ENCODE measurements at places on chromosomes 2 and 18.

DNA sequence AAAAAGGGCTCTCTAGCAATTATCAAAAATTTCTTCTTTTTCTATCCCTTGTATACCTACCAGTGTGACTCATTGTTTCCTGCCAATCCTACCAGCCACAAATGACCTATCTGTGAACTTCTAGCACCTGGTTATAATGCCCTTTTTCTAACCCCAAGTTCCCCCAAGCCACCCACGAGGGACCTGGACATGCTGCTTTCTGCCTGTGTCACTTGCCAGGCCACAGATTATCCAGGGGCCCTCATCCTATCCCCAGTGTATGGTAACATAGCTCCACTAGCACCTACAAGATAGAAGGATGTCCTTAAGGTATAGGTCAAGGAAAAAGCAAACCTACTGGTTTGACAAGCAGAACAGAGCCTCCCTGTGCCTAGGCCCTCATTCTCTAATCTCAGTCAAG lies 26.8 kb downstream of the AAK1 start:
- no peak for DNase-seq

- no peak for DNase-seq
Measured at GRCh38 chr2:167140767-167141166, 252.5 kb downstream of the XIRP2 start.

- DNase-seq = no peak
Measured at GRCh38 chr2:55771612-55772011, 78.0 kb upstream of the PNPT1 start.

GRCh38 chr18:13584825-13585224 lies 141.5 kb downstream of the FAM210A start:
- no peak for DNase-seq

DNA sequence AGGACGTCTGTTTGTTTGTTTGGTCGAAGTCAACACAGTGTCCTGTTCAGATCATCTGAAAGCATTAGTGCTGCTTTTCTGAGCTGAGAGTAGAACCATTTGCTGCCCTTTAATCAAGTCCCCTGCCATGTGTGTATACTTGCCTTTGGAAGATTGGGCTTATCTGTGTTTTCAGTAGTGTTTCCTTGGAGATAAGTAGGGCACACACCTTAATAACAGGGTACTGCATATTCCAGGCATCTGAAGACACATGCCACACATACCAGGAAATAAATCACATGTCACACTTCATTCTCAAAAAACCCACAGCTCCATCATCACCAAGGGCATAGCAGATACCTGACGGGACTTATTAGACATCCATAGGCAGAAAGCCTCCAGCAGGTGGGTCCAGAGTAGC lies 157.4 kb downstream of the SOX11 start:
- DNase-seq = no peak

DNA sequence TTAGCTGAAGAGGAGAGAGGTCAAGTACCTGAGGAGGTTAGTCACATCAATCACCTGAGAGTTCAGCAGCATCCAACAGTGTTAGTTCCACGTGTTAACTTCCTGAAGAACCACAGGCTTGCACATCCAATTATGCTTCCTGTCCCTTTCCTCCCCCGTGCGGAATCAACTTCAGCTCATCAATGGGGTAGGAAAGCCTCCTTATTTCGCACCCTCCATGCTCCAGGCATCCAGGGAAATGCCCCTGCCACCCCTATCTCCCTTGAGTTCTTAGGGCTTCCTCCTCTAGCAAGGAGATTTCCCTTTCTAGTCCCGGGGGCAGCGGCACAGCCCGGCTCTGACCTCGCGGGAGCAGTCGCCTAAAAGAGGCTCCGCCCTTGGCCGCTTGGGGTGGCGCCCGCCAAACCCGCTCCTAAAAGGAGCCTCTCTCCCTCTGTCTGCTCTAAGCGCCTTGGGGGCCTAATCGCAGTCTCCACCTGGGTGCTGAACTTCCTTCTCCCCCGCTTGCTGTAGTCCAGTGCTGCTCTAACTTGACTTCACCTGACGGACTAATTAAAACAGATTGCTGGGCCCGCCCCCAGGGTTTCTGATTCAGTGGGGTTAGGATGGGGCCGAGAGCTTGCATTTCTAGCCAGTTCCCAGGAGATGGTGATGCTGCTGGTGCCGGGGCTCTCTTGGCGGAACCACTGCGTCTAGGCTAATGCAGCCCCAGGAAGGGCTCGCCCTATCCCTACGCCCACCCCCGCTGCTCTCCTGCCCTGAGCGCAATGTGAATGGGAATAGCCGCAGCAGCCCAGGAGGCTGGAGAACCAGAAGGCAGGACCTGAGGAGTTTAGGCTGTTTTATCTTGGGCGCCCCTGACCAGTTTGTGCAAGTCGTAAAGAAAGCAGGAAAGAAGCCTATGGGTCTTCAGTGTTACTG lies 3.4 kb upstream of the TET3 start:
- DNase-seq = no peak

GRCh38 chr18:33960417-33960816 lies 264.3 kb downstream of the NOL4 start:
- DNase-seq = no peak

- no peak for DNase-seq
Measured at GRCh38 chr2:172596776-172597175, 40.9 kb downstream of the PDK1 start.

GRCh38 chr2:17313261-17313660 lies 205.0 kb downstream of the RAD51AP2 start:
- DNase-seq = no peak

GRCh38 chr2:11502740-11503292 lies 31.0 kb upstream of the GREB1 start:
- DNase-seq = no peak

- DNase-seq = no peak
Measured at GRCh38 chr2:75495862-75496261, 64.9 kb downstream of the EVA1A start.

DNA sequence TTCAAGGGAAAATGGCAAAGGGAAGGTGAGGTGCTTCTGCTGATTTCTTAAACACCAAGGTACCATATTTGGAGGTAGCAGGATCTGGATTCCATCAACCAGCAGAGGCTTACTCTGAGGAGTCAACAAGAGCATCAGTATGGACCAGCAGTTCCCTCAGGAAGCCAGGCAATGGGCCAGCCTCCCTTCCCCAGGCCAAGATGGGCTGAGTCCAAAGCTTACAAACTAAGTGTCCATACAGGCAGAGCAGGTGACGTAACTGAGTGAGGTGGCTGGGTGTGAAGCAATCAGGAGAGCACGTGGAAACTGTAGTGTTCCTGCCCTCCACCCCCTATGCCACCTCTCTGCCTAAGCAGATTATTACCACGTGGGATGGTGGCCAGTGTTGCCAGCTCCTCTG lies 134.2 kb upstream of the HNRNPA3 start:
- no peak for DNase-seq

DNA sequence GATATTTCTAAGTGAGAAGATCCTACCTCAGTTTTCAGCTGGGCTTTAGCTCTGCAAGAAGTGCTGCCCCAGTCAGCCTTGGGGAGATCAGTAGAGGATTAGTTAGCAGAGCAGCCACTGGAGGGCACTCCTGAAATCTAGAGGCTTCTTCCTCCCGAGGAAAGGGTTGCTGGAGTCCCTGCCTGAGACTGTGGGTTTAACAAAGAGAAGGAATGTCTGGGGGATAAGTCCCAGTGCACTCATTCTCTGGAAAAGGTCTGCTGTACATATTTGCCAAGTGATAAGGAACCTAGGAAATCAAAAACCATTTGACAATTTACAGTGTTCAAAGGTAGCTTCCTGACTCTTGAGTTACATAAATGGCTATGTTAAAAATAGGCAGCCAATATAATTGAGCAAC lies 207.2 kb downstream of the SLC8A1 start:
- DNase-seq = peak; percentile 4

DNA sequence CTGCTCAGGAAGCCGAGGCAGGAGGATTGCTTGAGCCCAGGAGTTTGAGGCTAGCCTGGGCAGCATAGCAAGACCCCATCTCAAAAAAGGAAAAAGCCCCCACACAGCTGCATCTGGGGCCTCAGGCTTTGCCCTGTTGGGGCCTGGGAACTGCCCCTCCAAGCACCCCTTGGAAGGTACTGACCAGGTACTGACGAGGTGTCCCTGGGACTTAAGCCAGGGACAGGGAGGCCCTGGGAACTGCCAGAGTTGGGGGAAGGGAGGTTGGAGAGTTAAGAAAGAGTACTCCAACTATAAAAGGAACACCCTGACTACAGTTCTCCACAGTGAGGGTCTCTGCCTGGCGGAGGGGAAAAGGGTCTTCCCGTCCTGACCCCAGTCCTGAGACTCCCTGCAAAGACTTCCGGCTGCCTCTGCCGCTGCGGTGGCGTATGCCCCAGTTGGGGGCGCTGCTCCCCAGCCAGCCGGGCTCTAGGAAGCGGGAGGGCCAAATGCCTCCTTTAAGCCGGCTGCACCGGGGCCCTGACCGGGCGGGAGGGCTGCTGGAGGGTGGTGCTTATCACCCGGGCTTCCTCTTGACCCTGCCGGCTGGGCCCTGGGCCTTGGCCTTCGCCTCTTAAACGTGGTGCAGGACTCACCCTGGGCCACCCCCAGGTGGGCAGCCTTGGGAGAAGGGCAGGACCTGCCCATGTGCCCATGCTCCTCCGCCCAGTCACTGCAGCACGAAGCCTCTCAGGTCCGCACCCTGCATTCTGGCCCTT lies 12.8 kb downstream of the SLC30A3 start:
- peak; percentile 65 for DNase-seq

- DNase-seq = no peak
Measured at GRCh38 chr2:222479859-222480258, 55.5 kb downstream of the SGPP2 start.

GRCh38 chr2:188328419-188328818 lies 36.7 kb downstream of the GULP1 start:
- no peak for DNase-seq

GRCh38 chr18:6955304-6955703 lies 162.3 kb downstream of the LAMA1 start:
- DNase-seq = no peak

DNA sequence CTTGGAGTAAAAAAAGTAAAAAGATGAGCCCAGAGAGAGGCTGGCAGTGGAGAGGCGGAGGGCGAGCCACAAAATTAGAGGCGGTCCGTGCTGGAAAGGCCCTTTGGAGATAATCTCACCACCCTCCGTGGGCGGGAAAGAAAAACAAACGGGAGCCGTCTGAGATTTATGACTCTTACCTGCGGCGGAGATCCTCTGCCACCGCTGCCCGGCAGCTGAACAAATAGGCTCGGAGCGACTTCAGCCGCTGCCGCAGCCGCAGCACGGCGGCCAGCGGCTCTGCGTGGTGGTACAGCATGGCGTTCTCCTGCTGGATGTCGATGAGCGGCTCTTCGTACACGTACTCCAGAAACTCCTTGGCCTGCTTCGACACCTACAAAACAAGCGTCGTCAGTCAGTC lies 94.6 kb downstream of the PLEKHM3 start:
- no peak for DNase-seq

DNA sequence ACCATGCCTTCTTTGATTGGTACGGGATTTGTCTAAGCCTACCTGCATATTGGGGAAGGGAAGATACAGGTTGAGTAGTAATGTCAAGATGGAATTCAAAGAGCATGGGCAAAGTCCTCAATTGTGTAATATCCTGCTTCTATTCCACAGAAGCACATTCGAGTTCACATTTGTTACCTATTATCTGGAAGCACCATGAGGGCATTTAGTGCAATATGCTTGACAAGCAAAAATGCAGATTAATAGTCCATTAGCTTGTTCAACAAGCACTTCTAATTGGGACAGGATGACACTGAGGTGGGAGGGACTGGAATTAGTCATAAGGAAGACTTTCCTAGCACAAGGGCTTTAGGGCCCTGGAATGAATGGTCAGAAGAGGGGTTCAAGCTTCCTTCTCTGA lies 40.5 kb downstream of the MYO5B start:
- no peak for DNase-seq

- DNase-seq = no peak
Measured at GRCh38 chr2:46683541-46683940, 204.2 kb downstream of the TMEM247 start.

- no peak for DNase-seq
Measured at GRCh38 chr2:207265869-207266268, 100.1 kb upstream of the KLF7 start.

GRCh38 chr2:179686069-179686468 lies 175.3 kb downstream of the ZNF385B start:
- DNase-seq = no peak

GRCh38 chr18:79518028-79518682 lies 122.4 kb downstream of the NFATC1 start:
- no peak for DNase-seq

- DNase-seq = no peak
Measured at GRCh38 chr2:71333619-71334018, 2.0 kb downstream of the ZNF638 start.

DNA sequence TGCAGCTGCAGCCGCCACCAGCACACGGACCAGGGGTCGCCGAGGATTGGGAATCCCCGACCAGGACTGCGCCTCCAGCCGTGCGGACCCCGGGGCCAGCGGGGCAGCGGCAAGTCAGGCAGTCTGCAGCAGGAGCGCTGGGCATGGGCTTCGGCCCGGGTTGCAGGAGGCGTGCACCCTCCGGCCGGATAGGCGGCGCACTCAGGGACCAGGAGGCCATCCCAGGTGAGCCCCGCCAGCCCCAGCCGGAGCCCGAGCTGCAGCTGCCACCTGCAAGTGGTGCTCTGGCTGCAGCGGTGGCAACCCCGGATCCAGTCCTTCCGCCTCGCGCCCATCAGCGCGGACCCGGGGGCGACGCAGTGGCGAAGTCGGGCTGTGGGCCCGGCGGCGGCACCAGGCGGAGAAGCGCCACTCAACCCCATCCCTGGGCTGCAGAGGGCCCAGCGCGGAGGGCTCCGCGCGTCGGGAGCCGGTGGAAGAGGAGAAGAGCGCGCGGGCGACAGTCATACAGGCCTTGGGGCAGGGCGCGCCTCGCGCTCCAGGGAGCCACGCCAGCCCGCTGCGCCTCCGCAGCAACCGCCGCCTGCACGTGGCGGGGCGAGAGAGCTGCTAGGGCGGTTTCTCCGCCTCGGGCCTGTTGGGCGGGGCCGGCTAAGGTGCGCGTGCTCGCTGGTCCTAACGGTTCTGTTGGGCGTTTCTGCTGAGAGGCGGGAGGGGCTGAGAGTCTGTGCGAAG lies 73.8 kb downstream of the RPIA start:
- no peak for DNase-seq

GRCh38 chr2:223020971-223021675 lies 30.9 kb upstream of the KCNE4 start:
- no peak for DNase-seq

GRCh38 chr2:112693596-112693995 lies 27.2 kb upstream of the NT5DC4 start:
- no peak for DNase-seq

- DNase-seq = no peak
Measured at GRCh38 chr2:8304821-8305766, 376.8 kb upstream of the ID2 start.

All from CD4-positive, alpha-beta T cell (primary cell).